Activated T-cell treated with anti-CD3 and anti-CD28 coated beads, Interleukin-2, amount 50 U/mL, for 24 hours (primary cell): ENCODE measurements at places on chromosomes 4 and X.

- no peak for DNase-seq
Measured at GRCh38 chr4:3520276-3520675, 11.9 kb downstream of the LRPAP1 start.

GRCh38 chr4:175070444-175070843 is 152.3 kb downstream of the ADAM29 start:
- no peak for DNase-seq

GRCh38 chrX:32998776-32999175 is 212.6 kb downstream of the DMD start:
- no peak for DNase-seq

DNA sequence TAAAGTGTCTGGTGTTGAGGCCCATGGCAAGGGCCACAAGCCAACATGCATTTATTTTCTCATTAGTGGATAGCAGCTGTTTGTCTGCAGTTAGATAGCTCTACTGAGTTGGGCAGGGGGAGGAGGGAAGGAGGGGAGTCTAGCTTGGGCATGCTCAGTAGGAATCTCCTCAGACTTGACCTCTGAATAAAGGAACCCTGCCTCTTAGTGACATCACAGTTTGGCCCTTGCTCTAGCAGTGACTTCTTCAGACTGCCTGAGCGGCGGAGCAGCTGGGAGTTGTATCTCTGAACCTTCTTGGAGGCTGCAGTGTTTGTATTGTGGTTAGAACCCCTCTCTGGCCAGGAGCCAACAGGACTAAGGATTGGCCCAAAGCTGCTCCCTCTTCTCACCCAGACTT is 57.4 kb downstream of the BCORL1 start:
- DNase-seq = no peak

DNA sequence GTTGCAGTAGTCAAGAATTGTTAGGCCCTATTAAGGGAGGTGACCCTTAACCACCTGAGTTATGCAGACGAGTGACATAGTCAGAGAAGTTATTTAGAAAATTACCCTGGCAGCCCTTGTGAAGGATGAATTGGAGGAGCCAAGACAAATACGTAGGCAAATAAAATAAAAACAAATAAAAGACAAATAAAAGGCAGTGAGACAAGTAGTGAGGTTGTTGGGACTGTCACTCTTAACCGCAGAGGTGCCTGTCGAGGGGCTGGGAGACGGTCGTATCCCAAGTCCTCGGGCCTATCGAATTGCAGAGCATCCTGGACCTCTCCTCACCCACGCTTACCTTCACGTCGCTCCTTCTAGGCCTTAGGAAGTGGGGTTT is 58.0 kb upstream of the ZC4H2 start:
- DNase-seq = no peak

DNA sequence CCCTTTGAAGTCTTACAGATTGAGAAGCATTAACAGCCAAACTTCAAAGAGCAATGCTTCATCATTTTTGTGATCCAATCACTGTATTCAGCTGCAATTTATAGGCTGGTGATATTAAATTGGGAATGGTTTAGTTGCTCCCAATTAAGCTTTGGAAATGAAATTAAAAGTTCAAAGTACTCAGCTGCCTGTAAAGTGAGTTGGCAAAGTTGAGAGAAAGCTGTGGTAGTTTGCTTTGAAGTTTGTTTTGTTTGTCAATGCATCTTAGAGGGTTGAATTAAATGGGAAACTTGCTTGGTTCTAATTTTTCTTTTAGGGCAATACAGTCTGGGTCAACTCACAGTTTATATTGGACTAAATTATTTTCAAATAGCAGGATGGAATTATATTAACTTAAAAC is 238.4 kb upstream of the CTSO start:
- DNase-seq = no peak

DNA sequence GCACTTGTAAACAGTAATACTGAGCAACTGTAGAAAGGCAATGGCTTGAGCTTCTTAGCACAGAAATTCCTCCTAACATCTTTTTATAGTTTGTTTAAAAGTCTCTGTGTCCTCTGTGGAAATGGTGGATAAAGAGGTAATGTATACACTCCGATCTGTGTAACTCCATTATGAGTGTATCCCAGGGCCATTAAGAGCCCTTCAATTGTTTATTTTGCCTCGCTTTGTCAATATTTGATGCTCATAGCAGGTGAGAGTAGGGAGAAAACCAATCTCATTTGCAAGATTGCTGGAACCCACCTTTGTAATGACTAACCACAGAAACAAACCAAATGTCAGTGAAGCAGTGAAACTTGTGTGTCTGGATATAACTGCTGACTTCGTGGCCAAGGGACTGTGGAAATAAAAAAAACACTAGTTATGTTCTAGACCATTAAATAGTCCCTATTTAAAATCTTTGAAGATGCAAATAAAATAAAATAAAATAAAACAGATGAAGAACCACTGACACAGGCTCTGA is 598.2 kb upstream of the BOD1L1 start:
- no peak for DNase-seq

DNA sequence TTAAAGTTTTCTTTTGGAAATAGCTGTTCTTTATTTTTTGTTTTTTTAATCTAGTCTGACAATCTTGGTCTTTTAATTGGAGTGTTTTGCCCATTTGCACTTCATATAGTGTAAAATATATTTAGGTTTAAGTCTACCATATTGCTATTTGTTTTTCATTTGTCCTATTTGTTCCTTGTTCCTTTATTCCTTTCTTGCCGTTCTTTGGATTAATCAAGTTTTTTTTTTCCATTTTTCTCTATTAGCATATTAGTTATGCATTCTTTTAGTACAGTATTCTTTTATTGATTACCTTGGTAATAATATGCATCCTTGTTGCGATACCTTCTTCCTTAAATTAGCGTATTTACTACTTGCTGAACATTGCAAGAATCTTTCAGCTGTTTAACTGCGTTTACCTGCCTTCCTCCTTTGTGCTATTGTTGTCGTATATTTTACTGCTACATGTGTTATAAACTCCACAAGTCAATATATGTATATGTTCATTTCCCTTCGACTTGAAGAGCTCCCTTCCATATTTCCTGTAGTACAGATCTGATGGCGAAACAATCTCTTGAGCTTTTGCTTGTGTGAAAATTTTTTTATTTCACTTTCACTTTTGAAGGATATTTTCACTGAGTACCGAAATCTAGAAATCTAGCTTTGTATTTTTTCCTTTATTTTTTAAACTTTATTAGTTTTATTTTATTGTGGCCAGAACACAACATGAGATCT is 23.9 kb upstream of the RNF212 start:
- no peak for DNase-seq

DNA sequence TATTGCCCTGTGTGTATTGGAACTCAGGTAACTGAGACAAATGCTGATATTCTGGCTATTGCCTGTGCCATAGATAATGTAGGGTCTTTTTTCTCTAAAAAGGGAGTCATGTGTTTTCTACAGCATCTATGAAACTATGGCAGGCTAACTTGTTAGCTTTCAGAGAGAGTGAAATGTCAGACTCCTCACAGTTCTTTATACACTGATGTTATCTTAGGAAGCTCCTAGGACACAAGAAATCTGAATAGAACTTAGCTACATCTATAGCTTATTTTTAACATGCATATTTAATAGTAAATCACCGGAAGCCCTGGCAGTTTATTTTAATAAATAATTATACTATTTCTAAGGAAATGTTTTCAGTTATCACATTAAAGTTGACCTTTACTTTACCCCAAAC is 369.6 kb downstream of the NAF1 start:
- DNase-seq = no peak

GRCh38 chr4:81984746-81985145 is 389.0 kb downstream of the HNRNPD start:
- no peak for DNase-seq

- DNase-seq = peak; percentile 61
Measured at GRCh38 chrX:54495814-54496516, at the start of gene FGD1. FGD1 (minus strand) TSS chrX:54496234; CDS start chrX:54495432, 802 bp downstream.

DNA sequence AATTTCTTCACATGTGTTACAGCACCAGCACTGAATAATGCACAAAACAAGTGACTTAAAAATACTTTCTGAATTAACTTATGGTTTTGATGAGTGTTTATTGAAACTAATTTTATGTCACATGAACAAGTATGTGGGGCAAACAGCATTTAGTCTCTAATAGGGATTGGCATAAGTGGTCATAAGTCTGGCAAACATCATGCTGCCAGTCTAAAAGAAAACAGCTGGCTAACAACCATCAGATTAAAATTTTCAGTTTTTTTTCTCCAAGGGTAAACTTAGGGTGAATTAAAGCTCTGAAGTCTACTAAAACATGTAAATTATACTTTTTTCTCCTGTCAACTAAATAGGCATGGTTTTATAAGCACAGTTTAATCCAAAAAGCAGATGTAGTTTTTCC is 1014.2 kb downstream of the FAT4 start:
- no peak for DNase-seq

DNA sequence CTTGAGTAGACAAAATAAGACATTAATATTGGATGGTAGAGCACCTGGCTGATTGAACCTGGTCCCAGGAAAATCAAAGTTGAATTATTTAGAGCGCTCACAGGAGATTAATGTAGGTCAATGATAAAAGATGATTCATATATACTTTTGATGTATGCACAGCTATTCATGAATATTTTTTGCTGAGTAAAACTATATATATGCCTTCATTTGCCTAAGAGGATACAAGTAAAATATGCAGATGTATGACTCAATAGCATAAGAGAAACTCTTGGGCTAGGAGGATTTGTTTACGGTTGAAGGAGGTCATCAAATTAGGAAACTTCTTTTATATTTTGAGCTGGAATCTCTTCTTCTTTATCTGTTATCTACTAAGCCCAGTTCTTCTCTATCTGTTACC is 202.7 kb upstream of the HS3ST1 start:
- no peak for DNase-seq

- DNase-seq = no peak
Measured at GRCh38 chr4:6987588-6987961, 55.6 kb upstream of the TADA2B start.

DNA sequence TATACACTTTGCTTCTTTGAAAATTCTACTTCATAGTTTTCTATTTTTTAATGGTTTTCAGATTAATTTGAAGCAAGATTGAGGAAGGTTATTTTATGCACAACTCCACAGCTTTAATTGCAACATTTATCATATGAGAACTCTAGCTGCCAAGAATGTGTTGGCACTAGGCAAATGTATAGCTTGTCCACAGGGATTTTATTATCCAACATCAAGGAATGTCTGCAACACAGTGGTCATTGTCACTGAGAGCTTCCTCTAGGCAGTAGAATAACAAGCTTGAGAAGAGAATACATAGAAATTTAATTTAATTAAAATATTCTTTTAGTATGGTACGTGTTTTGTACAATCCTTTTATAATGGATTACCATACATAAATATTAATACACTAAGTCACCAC is 1600.8 kb downstream of the ARAP2 start:
- no peak for DNase-seq

- no peak for DNase-seq
Measured at GRCh38 chr4:127417885-127418535, 214.7 kb upstream of the INTU start.
